Transverse colon (tissue), 4 donors: ENCODE measurements at places on chromosomes 11 and 22.

DNA sequence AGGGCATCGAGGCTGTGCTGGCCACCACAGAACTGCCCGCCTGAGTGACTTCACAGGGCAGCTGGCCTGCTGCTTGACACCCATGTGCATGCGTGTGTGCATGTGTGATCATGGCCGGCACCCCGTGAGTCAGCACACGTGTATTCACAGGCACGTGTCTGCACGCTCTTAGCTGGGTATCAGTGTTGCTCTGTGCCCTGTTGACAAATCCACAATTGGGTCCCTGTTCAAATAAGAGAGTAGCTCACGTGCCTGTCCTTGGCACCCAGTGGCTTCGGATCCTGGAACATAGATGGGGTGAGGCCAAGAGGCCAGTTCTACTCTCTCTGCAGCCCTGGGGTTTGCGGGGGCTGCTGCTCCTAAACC is 14.0 kb downstream of the B3GAT1 start:
- H3K4me1 ChIP-seq = no peaks in the 10 kb centered on the region
- no peak overlapping the region for H3K4me3 ChIP-seq
- DNase-seq = no peak
- no peak overlapping the region for H3K27ac ChIP-seq
- peaks cover 18% of the 10 kb centered on the region for H3K27me3 ChIP-seq
- H3K36me3 ChIP-seq = no peaks in the 10 kb centered on the region

DNA sequence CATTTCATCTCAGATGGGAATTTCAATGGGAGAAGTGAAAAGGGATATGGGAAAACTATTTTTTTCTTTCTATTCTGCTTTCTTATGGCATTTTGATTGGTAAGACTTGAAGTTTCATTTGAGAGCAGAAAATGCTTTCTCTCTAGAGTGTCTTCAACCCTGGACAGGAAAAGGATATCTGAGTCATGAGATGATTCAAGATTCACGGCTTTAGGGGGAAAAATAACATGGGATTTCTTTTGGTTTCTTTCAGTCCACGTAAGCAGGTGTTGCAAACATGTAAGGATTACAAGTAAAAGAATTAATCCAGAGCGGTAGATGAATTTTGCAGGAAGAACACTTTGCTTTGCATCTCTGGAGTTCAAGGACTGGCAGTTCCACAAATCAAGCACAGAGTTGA is 1001.0 kb upstream of the TENM4 start:
- no peaks in the 10 kb centered on the region for H3K27me3 ChIP-seq
- no peak for DNase-seq
- no peaks in the 10 kb centered on the region for H3K4me1 ChIP-seq
- no peak overlapping the region for H3K27ac ChIP-seq
- no peak overlapping the region for H3K4me3 ChIP-seq
- no peaks in the 10 kb centered on the region for H3K36me3 ChIP-seq

GRCh38 chr11:40273192-40273732 is 1186.2 kb downstream of the LRRC4C start:
- no peaks in the 10 kb centered on the region for H3K27me3 ChIP-seq
- H3K27ac ChIP-seq = no peak overlapping the region
- no peaks in the 10 kb centered on the region for H3K4me1 ChIP-seq
- no peak for DNase-seq
- no peak overlapping the region for H3K4me3 ChIP-seq

DNA sequence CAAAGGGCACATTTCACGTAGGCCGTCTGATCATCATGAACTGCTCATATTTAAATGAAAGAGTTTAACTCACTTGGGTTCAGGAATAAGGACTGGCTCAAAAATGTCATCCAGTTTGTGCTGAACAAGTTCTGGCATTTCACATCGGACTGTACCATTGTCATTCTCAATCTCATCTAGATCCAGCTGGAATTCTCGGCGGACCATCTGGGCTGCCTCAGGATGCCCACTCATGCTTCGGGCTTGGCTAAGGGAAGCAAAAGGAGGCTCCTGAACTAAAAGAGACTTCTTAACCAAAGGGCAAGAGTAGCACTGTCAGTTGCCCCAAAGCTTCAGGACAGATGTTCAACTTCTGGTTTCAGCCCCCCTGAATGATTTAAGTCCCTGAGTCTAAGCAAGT is 40.2 kb downstream of the F2 start:
- peaks cover 63% of the 10 kb centered on the region for H3K36me3 ChIP-seq
- DNase-seq = no peak
- no peaks in the 10 kb centered on the region for H3K4me1 ChIP-seq

- H3K27ac ChIP-seq = no peak overlapping the region
- no peaks in the 10 kb centered on the region for H3K36me3 ChIP-seq
Observed at GRCh38 chr11:120632579-120632978, 121.0 kb downstream of the GRIK4 start.

GRCh38 chr22:39349506-39349966 is 255 bp upstream of the SYNGR1 start:
- H3K4me1 ChIP-seq = peaks cover 8% of the 10 kb centered on the region
- peak; percentile 27 for DNase-seq
- H3K27ac ChIP-seq = peak overlapping the region; percentile 59
- H3K4me3 ChIP-seq = peak overlapping the region; percentile 65
- H3K27me3 ChIP-seq = peaks cover 37% of the 10 kb centered on the region
- H3K36me3 ChIP-seq = no peaks in the 10 kb centered on the region

DNA sequence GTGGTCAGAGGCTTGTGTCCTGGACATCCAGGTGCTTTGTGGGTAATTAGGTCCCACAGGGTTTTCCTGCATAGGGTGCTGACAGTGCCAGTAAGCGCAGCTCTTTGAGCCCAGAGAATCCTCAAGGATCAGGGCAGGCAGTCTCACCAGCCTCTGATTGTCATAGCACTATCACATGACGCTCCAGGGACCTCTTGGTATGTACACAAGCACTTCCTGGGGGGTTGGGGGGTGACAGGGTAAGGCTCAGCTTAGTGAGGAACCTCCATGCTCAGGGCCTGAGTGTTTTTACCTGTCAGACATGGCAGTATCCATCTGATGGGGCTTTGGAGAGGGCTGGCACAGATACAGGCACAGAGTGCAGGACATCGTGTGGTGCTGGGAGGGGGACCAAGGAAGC is 27.9 kb upstream of the SUSD2 start:
- peak overlapping the region; percentile 41 for H3K27ac ChIP-seq
- H3K27me3 ChIP-seq = no peaks in the 10 kb centered on the region
- H3K36me3 ChIP-seq = no peaks in the 10 kb centered on the region
- peak; percentile 39 for DNase-seq
